ENCODE measurements at places on chromosomes 3 and 15.

DNA sequence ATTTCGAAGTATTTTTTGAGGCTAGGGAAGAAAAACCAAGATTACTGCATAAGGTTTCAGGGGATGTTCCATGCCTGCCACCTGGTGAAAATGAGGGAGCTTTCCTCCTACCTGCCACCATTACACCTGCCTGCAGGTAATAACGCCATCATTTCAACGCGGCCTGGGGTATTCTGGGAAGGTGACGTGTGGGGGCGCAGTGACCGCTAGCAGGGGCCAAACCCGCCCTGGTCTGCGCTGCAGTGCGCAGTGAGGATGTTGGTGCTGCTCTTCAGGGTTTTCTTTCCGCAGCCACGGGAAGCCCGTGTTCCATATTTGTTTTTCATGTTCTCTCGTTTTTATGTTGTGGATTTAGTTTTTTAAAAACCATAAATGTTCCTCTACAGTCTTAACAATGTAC is 37.4 kb upstream of the SNRPN start:
- DNase-seq = no peak

GRCh38 chr3:196948442-196949284 is 6.3 kb upstream of the NCBP2 start:
- DNase-seq = no peak

GRCh38 chr3:53773611-53774368 is 72.4 kb downstream of the CHDH start:
- no peak for DNase-seq

GRCh38 chr15:25883463-25884259 is 20.5 kb upstream of the ATP10A start:
- peak; percentile 99 for DNase-seq

- DNase-seq = no peak
Observed at GRCh38 chr15:77312523-77312922, 107.4 kb downstream of the PEAK1 start.

DNA sequence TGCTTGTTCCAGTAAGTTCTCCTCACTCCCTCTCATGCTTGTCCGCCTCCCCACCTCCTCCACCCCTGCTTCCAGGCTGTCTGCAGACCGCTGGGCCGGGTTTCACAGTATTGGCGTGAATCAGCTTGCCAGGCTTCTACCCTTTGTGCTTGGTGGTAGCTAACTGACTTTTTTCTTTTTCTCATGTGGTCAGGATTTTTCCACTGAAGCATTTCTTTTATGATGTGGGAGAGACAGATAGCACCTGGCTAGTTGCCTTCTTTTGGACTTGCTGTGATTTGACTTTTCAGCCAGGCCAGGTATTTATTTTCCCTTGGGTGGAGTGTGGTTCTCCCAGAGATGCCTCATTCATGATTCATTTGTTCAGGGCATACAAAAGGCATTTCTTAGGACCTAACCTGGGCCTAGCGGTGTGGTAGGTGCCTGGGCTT is 60.6 kb downstream of the ST6GAL1 start:
- DNase-seq = no peak

DNA sequence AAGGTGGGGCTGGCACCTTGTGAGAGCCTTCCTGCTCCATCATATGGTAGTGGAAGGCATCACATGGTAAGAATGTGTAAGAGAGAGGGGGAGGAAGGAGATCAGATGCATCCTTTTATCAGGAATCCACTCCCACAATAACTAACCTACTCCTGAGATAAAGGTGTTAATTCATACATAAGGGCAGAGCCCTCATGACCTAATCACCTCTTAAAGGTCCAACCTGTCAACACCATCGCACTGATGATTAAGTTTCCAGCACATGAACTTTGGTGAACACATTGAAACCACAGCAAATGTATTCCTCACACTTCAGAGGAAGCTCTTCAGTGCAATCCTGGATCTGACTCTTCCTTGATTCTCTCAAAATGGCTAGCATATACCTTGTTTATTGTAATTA is 55.4 kb downstream of the PLSCR2 start:
- DNase-seq = no peak

- peak; percentile 23 for DNase-seq
Observed at GRCh38 chr3:85576091-85576690, 617.4 kb downstream of the CADM2 start.

Measured in RCC 7860 (cell line).